ENCODE measurements at places on chromosomes 16 and 17.

- DNase-seq, result no peak
Observed at GRCh38 chr16:30896261-30896888, at the start of gene CTF1. Gene CTF1, plus strand, starts transcription at chr16:30896614. Its CDS starts 30 bp downstream, at chr16:30896644.

DNA sequence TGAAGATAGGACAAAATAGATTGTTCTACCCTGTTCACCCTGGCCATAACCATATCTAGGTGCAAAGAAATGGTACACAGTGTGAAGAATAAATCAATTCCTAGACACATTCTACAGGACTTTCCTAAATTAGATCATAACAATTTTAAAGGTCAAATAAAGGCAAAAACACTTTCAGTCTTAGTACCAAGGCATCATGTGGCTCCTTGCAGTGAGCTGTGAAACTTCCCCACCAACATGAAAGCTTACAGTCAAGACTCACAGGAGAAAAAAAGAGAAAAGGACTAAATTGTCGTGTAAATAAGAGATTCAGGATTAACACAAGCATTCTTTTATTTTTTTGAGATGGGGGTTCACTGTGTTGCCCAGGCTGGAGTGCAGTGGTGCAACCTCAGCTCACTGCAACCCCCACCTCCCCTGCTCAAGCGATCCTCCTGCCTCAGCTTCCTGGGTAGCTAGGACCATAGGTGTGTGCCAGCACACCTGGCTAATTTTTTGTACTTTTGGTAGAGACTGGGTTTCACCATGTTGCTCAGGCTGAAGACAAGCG, 14.2 kb downstream of the NSMCE1 start:
- no peak for DNase-seq

DNA sequence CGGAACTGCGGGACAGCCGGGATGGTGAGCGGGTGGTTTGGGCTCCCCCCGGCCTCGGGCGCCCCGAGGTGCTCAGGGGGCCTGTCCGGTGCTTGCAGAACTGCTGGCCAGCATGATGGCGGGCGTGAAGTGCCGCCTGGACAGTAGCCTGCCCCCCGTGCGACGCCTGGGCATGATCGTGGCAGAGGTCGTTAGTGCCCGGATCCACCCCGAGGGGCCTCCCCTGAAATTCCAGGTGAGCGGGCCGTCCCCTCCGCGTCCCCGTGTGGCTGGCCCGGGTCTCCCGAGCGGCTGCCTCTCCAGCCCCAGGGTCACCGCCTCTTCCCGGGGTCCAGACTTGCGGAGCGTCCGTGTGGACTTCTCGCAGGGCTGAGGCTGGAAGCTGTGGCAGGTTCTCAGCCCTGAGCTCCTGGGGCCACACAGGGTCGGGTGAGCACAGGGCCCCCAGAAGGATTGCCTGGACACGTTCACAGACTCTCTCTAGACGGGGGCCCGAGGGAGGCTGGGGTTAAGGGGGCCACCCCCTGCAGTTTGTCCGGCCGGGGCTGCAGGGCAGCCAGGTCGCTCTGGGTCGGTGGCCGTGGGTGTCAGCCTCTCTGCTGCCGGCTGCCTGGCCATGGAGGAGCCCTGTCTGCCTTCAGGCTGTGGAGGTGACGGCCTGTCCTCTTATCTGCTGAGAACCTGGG, 7.4 kb downstream of the TELO2 start:
- DNase-seq, result no peak

- no peak for DNase-seq
Observed at GRCh38 chr17:39144416-39144840, 7.0 kb downstream of the PLXDC1 start.

GRCh38 chr16:5639531-5639930, 541.9 kb upstream of the EEF2KMT start:
- no peak for DNase-seq

GRCh38 chr17:49583889-49584288, 8.2 kb downstream of the NXPH3 start:
- no peak for DNase-seq

DNA sequence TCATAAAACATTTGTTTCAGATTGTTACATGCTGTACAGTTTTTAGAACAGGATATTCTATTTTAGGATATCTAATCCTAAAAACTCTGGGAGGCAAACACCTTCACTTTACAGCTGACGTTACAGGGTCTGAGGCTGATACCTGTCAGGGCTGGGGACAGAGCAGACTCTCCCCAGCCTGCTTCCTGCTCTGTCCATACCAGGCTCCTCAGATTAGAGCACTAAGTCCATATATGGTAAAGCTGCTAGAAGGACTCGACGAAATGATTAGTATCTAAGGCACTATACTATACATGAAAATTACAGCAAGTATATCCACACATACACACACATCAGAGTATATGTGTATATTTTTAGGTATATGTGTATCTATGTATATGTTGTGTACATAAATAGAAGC, 125.2 kb downstream of the ZFHX3 start:
- DNase-seq, result no peak

GRCh38 chr16:9199311-9199710, 107.9 kb downstream of the HAPSTR1 start:
- DNase-seq, result no peak

Data from activated CD4-positive, alpha-beta T cell treated with anti-CD3 and anti-CD28 coated beads for 24 hours (primary cell).